Activated T-helper 2 cell treated with anti-CD3 and anti-CD28 coated beads, Interferon-gamma antibody, Interleukin-2, Interleukin-4, amounts not matched to agents 10 μg/mL and 5 μg/mL and 100 μg/mL, durations not matched to agents 14 hours and 24 hours and 36 hours (primary cell): ENCODE measurements at places on chromosomes 6 and 20.

- DNase-seq: no peak
These were observed 48.9 kb downstream of the ZFAND3 start for GRCh38 chr6:37868447-37868825.

DNA sequence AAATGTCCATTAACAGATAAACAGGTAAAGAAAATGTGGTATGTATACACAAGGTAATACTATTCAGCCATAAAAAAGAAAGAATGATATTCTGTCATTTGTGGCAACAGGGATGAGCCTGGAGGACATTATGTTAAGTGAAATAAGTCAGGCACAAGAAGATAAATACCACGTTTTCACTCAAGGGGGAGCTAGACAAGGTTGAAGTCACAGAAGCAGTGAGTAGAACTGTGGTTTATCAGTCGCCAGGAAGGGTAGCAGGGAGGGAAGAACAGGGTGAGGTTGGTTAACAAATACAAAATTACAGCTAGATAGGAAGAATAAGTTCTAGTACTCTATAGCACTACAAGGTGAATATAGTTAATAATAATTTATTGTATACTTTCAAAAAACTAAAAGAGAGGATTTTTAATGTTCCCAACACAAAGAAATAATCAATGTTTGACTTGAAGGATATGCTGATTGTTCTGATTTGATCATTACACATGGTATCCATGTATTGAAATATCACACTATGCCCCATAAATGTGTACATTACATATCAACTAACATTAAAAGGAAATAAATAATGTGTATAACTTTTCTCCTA, 21.1 kb downstream of the RTN4IP1 start:
- peak; percentile 18 for DNase-seq

GRCh38 chr6:144360401-144360800, 75.3 kb downstream of the UTRN start:
- DNase-seq: no peak

DNA sequence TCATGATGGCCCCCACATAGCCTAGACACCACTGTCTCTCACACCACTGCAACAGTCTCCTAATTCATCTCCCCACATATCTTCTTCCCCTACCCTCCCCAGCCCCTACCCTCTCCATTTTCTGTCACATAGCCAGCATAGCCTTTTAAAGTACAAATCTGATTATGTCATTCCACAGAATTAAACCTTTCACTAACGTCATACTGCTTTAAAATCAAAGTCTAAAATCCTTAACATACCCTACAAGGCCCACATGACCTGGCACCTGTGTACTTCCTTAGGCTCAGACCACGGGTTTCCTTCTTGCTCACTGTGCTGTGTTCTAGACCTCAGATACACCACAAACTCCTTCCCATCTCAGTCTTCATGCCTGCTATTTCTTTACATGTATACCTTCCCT, 5.9 kb downstream of the OSTM1 start:
- DNase-seq: no peak

DNA sequence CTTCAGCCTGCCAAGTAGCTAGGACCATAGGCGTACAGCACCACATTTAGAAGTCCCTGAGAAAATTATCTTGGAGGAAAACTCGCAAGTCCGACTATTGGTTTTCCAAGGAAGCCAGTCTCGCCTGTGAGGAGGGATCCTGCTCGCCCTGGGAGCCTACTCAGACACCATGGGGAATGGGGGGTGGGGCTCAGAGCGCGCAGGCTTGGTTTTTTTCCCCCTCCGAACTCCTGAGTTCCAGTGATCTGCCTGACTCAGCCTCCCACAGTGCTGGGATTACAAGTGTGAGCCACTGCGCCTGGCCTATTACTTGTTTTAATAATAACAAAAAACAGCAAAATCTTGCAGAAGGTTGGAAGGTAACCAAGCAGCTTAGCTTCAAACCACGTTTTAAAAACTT, 153.7 kb downstream of the OR2B2 start:
- DNase-seq: no peak

GRCh38 chr6:25777031-25777430, 22.5 kb downstream of the SLC17A4 start:
- DNase-seq: no peak

DNA sequence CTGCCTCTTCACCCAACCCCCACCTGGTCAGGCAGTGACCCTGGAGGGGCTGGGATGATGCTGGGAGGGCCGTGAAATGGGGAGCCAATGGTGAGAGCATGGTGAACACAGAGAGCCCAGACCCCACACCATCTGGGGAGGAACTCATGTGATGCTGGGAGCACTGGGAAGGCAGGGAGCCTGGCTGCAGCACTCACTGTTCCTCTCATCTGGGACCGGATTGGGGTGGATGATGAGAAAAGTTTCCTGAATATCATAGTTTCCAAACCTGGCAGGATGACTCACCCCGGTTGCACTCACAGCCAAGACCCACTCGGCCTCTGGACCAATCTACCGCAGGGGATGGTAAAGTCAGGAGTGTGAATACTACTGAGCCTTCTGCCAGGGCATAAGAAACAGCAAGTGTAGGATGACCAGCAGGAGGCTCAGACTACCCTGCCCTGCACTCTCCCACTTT, 21.8 kb downstream of the ULBP1 start:
- no peak for DNase-seq

DNA sequence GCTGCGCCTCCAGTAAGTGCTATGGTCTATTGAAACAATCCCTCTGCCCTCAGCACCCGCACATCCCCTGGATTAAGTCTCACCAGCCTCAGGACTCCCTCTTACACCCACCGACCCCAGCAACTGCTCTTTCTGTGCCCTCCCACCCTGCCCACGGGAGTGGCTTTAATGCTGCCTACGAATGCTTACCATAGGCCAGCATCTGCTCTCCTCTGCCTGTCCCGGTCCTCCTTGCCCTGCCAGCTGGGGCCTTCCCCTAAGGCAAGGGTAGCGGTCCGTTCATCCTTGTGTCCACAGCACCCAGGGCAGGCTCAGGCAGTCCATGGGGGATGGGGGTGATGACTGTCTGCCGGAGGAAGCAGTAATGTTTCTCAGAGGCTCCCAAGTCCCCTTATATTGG, 4.1 kb downstream of the EBF4 start:
- no peak for DNase-seq

DNA sequence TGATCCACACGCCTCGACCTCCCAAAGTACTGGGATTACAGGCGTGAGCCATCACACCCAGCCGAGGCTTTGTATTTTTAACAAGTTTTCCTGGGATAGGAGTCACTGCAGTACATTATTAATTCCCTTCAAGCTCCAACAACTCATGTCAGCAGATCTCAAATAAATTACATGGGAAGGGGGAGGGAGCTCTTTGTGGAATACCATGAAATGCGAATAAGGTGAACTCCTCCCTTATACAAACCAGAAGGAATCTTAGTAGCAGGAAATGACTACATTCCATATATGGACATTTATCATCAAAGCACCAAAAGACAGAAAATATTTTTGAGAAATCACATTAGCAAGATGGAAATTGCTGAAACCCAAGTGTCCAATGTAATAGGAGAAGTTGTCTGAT, 2.9 kb downstream of the GSS start:
- DNase-seq: no peak

DNA sequence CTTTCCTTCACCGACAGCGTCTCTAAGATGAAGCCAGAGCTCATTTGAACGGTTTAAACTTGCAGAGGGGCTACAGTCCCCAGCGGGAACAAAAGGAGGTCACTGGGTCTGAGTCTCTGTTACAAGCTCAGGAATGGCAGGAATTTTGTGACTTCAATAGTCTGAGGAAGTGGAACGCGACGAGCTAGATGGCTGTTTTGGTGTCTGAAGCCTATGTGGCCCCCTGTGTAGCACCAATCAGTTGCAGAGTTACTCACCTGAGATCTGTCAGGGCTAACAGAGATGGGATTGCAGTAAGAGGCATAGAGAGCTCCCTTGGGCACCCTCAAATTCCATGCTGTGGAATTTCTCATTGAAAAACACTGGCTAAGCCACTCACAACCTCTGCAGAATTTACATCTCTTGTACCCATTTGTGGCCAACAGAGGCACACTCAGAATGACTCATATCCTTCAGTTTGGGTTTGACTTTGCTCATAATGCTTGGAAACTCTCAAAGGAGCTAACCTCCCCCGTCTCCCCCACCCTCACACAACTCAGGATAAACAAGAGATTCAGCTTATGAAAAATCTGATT, 7.1 kb upstream of the TCP11 start:
- DNase-seq: peak; percentile 20

GRCh38 chr6:15014958-15015357, 230.9 kb upstream of the JARID2 start:
- DNase-seq: no peak

DNA sequence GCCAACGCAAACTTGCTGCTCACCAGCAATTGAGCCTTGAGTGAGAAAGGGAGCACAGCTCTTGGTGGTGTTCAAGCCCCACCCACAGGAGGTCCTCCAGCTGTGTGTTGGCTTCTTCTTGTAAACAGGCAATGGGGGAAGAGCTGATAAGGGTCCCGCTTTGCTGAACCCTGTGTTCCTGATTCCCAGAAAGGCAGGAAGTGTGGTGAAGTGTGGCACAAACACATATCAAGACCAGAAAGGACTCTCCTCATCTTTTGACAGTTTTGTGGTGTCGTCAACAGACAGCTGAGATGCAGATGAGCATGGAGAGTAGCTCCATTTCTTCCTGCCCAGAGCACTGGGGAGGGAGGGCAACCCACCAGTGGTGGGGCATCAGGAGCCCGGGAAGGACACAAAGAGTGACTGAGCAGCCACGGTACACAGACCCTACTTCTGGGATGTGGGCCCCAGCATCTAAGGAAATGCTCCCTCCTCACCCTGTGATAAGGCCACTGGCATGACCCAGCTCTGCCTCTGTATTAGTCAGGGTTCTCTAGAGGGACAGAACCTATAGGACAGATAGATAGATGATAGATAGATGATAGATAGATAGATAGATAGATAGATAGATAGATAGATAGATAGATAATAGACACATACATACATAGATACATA, 188.9 kb upstream of the TAB2 start:
- DNase-seq: peak; percentile 60

DNA sequence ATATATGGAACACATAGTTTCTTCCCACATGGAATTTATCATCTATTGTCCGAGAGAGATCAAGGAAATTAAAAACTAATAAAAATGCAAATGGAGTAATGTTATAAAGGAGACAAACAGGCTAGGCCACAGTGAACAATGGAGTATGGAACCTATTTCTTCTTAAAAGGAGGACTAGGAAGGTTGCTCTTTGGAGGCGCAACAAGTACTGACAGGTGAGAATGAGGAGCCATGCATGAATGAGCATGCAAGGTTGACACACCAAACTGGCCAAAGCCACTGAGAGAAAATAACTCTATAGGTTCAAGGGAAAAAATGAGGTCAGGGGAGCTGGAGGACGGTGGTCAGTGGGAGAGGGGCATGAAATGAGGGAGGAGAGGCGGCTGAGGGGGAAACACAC, 40.9 kb downstream of the PSMB1 start:
- no peak for DNase-seq

GRCh38 chr20:63224412-63225081, 8.6 kb upstream of the YTHDF1 start:
- DNase-seq: no peak

DNA sequence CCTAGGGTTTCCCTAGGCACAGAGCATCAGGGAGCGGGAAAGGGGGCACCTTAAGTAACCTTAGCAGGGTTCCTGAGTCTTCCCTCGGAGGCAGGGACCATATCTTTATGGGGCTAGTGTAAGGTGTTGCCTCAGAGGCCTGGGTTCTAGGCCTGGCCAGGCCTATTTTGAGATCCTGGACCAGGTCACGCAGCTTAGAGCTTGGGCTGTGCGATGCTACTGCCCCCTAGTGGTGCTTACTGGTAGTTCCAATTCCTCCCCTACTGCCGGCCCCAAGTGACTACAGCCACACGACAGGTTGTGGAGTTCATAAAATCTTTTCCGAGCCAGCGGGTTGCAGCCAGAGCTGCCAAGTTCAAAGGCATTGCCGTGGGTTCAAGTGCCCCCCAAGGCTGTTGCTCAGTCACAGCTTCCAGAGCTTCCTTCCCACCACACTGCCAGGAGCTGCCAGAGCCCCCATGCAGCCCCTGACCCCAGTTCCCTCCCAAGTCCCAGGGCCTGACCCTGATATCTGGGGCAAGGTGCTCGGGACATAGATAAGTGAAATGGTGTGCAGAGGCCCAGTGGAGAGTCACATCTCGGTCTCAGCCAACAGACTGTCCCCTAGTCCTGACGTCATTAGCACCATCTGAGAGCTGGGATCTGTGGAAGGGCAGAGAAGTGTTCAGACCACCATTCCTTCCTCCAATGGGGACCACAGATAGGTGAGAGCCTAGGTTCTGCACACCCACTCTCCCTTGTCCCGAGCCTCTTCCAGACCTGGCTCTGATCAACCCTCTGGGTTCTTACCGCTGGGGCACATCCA, 3.3 kb downstream of the LRRC73 start:
- DNase-seq: peak; percentile 74

- no peak for DNase-seq
These were observed 207.9 kb downstream of the SAMD5 start for GRCh38 chr6:147716434-147716833.

DNA sequence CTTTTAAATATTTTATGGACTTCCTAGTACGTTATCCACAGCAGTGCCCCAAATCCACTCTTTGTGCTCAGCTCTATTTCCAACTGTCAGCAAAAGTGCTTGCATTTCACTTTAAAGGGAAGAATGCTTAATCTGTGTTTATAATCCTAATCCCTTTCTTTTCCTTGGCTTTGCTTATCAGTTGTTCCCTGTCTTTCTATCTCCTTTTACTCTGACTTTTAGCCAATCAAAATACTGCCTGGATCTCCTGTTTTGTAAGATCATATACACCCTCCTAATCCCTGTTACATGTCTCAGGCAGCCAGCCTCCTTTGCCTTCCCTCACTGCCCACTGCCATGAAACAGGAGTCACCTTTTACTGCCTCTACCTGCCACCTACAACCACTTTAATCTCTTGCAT, 102.9 kb downstream of the AIG1 start:
- no peak for DNase-seq

- DNase-seq: no peak
These were observed 143.4 kb downstream of the ADGRB3 start for GRCh38 chr6:68778356-68779020.

- DNase-seq: no peak
These were observed 91.4 kb upstream of the NEDD9 start for GRCh38 chr6:11323666-11324452.

DNA sequence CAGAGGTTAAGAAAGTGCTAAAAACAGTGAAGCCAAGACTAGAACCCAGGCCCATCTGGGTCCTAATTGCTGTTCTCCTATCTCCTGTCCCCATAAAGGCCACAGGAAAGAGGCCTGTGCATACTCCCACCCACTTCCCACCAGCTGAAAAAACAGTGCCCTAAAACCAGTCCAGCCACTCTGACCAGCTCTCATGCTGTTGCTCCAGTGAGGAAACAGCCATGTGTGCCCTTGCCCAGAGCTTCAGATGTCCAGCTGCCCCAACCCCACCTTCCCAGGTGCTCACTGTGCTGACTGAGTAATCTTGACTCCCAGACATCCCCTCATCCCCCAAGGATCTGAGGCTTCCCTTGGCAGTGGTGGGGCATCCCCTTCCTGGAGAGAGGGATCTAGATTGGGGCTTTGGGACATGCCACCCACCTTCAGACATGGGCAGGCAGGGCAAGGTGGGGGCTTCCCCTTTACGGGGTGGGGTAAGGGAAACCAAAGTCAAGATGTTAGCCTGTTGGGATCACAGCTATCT, 28.7 kb downstream of the KCNK5 start:
- no peak for DNase-seq

GRCh38 chr6:49322861-49323260, 140.2 kb downstream of the MMUT start:
- no peak for DNase-seq
